CD4-positive, alpha-beta memory T cell (primary cell): ENCODE measurements at places on chromosomes 5 and 9. TPM values are rescaled to one million over a fixed set of nuclear protein-coding genes. Genes with fewer than 3 reads are reported as not detected.

The PAIP1 gene
- total RNA-seq, result 36.0 TPM

The DRD1 gene
- not detected for total RNA-seq

DNA sequence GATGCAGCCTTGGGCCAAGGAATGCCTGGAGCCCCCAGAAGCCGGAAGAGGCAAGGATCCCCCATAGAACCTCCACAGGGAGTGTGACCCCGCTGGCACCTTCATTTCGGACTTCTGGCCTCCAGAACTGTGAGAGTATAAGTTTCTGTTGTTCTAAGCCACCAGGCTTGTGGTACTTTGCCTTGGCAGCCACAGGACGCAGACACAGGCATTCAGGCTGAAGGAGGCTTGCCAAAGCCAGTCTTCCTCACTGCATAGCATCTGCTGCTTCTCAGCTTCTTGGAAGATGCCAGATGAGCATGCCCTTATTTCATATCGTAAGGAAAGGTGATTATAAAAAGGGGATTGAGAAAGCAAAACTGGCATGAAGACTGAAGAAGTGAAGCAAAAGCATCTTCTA, 61.1 kb upstream of the TAS2R1 start:
- no peak for DNase-seq

- DNase-seq, result peak; percentile 11
Measured at GRCh38 chr5:14675865-14676300, 11.4 kb downstream of the OTULIN start.

GRCh38 chr9:22522206-22522740, 75.6 kb downstream of the DMRTA1 start:
- DNase-seq, result no peak

- no peak for DNase-seq
Measured at GRCh38 chr9:113918697-113919350, 42.7 kb downstream of the ZNF618 start.
